ENCODE measurements at places on chromosomes 5 and 9.

GRCh38 chr5:160463740-160464465, 42.2 kb downstream of the PTTG1 start:
- DNase-seq, result no peak

DNA sequence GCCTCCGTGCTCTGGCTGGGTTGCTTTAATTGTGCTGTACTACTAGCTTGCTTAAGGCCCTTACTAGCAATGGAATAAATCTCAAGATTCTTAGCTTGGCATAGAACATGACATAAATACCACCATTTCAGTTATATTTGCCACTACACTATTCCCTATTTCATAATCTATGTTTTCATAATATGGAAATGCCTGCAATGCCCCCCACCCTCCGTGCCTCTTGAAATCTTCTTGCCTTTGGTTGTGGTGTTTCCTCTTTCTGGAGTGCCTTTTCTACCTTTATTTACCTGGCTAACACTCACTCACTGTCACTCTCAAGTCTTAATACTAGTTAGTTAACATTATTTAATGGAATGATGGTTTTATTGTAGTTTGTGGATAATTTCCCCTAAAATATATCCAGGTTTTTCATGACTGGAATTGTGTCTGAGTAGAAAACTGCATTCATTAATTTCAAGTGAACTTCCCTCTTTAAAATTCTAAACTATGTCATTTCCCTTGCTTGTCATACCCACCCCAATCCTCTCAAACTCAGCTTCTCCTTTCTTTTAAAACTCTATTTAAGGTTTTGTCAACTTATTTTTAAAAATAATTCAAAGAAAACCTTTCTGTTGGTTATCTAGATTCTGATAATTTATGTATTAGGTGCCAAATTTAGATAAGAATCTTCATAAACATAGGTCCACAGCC, 521.7 kb upstream of the DAB2 start:
- no peak for DNase-seq

- DNase-seq, result no peak
Measured at GRCh38 chr9:120889606-120890271, 12.8 kb upstream of the PHF19 start.

DNA sequence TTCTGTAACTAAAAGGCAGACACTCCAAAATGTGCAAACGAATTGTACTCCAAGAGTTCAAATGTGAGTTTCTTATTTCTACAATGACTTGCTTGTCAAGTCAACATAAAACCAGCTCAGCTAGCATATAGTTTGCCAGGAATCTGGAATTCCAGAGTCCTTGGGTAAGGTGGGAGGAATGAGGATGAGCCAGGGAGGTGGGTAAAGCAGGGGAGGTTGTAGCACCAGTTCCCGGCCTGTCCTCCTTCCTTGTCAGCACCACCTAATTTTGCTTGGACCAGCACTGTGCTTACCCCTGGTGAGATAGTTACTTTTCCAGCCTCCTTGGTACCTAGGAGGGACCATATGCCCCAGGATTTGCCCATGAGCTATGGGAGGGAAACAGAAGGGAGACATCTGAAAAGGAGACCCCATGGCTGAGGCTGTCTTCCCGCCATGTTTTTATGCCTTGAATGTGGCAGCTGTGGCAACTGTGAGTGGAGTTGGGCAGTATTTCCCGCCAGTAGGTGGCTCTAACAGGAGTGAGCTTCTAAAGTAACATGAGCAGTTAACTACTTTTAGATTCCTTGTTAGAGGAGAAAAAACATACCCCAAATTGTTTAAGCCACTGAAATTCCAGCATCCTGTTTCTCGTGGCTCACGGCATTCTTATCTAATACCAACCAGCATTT, 302.5 kb downstream of the TENT4A start:
- no peak for DNase-seq

GRCh38 chr5:2634399-2635176, 116.9 kb downstream of the IRX2 start:
- DNase-seq, result no peak

- peak; percentile 10 for DNase-seq
Measured at GRCh38 chr5:147935032-147935431, 28.7 kb upstream of the C5orf46 start.

DNA sequence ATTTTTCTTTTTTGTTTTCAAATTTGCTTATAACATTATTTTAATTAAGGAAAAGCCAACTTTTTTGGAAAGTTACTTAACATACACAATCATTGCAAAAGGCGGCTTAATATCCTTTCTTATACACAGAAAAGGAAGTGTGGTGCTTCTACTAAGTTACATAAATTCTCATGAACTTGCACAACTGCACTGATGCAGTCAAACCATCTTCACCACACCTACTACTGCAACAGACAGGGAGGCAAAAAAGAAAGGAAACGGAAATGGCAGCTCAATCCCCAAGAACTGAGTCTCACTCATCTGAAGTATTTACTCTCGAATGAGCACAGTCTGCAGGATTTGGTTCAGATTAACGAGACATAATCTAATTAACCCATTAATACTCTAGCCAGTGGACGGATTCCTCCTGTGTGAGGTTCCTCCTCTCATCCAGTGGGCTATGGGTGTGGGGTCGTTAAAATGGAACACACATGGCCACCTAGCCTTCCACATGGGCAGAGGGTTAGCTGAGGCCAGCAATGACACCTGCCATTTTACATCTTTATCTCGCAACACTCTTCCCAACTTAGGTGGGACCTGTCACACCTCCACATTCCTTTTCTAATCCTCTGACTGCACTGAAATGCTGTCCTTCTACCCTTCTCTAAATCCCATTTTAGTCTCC, 30.0 kb downstream of the GOLM1 start:
- DNase-seq, result no peak

DNA sequence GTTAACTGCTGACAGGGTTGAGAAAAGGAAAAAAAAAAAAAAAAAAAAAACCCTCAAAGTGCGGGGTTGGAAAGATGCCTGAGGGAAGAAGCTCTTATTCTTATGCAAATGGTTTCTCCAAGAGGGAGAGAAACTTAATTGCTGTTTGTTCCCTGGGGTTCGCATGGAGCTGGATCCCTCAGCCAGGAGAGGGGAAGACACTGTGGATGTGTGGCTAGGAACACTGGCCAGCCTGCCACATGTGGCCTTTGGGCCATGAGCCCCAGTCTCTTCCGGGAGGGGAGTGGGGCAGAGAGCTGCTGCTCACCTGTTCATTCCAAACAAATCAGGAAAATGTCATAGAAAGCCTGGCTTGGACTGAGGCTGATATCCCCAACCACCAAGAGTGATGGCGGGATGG, 9.4 kb upstream of the SCGB3A2 start:
- no peak for DNase-seq

DNA sequence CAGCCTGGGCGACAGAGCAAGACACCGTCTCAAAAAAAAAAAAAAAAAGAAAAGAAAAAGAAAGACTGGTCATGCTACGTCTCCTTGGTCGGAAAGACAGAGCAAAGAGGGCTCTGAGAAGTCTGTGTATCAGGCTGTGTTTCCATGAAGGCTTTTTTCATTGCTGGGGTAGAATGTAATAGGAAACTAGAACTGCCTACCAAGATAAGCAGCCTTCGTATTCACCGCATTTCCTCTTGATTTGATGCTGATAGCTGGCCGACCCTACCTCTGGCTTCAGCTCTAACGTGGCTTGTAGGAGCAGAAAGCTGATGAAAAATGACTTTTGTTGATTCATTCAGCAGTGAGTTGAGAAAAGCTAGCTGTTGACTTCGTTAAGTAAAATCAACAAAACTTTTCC, 17.4 kb downstream of the SLC1A3 start:
- no peak for DNase-seq

- peak; percentile 88 for DNase-seq
Measured at GRCh38 chr9:132944294-132945185, at the start of gene TSC1. Gene TSC1 (minus strand): TSS chr9:132944616. CDS start chr9:132928872, 15,744 bp downstream.

DNA sequence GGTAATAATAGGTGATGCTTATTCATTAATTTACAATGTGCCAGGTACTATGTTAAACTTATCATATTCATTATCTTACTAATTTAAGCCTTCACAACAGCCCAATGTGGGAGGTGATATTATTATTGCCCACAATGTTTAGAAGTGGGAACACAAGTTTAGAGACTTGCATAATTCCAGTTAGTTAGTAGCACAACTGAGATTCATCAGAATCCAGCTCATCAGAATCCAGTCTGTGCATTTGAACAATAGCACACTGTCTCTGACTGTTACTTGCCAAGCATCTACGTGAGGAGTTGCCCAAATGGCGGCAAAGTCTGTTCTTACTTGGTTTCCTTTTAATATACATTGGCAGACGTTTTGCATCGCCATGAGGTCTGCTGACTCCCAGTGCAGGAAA, 110.9 kb upstream of the BASP1 start:
- no peak for DNase-seq

GRCh38 chr5:128765448-128766061, 199.7 kb upstream of the SLC27A6 start:
- no peak for DNase-seq

GRCh38 chr5:172757394-172758010, 13.5 kb downstream of the DUSP1 start:
- no peak for DNase-seq

DNA sequence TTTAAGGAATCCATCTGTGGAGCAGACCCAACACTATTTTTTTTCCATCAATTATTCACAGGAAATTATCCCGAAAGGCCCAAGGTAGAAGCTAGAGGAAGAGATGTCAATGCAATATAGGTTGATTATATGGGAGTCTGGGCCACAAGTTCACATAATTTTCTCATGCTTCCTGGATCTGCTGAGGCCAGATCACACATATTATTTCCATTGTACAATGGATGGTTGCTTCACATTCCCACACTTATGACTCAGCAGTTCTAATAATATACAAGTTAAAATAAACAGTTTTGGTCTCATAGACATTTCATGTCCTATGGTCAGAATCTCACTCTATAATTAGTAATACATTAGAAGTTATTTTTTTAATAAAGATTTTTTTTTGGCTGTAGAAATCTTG, 66.0 kb upstream of the PTPRD start:
- DNase-seq, result peak; percentile 5

DNA sequence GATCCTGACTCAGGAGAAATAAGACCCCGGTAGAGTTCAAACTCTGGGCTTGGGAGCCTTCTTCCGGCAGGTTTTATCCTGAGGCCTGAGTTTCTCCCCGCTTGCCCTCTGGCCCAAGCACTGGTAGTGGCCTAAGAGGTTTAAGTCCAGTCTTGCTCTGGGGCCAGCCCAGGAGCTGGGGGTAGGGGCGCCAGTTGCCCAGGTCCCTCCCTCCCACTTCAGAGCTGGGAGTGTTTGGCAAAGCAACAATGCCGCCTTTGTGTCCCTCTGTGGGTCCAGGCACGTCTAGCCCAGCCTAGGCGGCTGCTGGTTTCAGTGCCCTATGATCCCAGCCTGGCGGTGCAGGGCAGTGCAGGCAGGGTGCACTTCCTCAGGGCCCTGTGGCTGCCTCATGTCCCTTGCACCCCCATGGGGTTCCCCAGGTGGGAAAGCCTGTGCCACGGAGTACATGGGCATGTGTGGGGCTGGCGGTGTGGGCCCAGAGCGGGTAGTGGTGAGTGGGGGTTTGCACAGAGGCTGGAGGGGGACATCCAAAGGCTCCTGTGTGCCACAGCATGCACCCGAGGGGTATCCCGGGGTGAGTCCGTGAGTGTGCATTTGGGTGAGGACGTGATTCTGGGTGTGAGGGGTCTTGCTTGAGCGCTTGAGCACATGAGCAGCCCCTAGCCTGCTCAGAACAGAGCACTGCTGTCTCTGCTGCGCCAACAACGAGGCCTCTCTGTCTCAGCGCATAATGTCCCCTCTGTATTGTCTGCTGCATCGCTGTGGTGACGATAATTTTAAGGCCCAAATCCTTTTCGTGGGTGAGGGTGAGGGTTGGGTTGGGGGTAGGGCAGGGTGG, 61.7 kb upstream of the PSD2 start:
- no peak for DNase-seq

- no peak for DNase-seq
Measured at GRCh38 chr9:123360161-123361085, 4.4 kb downstream of the CRB2 start.

- DNase-seq, result no peak
Measured at GRCh38 chr9:26535151-26535550, 357.5 kb downstream of the CAAP1 start.

DNA sequence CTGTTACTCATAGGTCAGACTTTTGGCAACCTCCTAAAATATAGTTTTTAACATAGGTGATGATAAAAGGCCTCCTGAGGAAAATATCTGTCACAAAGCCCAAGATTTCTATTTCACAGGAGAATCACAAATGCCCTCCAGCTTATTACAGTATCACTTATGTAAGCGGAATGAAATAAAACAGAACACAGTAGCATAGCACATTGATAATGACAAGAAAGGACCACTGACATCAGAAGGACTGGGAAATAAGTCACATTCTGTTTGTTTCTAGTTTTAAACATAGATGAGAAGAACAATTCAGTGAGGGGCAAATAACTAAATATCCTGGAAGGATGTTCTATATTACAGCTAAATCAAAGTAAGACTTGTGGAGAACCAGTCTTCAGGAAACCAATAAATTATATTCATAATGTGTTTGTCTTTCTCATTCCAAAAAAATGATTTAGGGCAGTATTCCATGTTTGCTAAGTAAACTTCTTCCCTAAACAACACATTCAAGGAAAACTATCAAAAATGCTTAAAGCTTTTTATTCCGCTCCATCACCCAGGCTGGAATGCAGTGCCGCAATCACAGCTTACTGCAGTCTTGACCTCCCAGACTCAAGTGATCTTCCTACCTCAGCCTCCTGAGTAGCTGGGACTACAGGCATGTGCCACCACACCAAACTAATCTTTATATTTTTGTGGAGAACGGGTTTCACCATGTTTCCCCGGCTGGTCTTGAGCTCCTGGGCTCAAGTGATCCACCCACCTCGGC, 20.8 kb upstream of the CTNNAL1 start:
- no peak for DNase-seq

DNA sequence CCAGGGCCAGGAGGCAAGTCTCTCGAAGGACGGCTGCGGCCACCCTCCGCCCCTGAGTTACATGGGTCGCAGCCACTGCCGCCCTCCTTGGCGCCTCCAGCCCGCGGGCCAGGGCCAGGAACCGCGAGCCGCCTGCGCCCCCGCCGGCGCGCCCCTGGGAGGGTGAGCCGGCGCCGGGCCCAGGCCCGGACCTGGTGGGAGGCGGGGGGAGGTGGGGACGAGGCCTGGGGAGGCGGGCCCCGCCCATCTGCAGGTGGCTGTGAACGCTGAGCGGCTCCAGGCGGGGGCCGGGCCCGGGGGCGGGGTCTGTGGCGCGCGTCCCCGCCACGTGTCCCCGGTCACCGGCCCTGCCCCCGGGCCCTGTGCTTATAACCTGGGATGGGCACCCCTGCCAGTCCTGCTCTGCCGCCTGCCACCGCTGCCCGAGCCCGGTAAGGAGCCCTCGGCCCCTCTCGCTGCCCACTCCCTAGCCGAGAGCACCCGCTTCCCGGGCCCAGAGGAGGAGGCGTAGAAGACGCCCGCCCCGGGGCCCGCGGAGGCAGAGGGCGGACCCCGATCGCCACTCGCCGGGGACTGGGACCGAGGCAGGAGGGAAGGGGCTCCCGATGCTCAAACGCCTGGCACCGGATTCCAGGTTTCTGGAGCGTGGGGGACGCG, at the start of gene ASS1:
Gene ASS1 (plus strand): TSS at position 397 of the 657 bp plus-strand sequence. CDS start 7,268 bp downstream, outside the sequence.
- no peak for DNase-seq

DNA sequence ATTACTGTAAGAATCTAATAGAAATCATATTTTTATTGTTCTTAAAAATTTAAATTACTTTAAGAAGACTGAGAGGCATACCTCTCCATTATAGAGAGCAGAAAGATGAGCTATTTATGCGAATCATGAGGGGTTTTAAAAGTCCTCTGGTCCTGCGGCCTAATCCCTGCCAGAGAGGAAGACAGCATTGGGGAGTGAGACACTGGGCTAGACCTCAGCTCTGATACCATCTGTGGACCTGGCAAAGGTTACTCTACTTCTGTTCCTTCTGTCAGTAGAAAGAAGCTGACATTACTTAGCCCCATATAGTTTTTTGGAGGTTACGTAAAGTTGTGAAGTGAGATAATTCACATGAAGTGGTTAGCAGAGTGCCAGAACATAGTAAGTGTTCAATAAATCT, 103.6 kb downstream of the CCDC192 start:
- no peak for DNase-seq

All from fibroblast of the conjunctiva (primary cell).